ENCODE measurements at places on chromosomes 1 and 21.
A peak's percentile ranks its signal among the peaks of the same experiment; 100 is the strongest.

DNA sequence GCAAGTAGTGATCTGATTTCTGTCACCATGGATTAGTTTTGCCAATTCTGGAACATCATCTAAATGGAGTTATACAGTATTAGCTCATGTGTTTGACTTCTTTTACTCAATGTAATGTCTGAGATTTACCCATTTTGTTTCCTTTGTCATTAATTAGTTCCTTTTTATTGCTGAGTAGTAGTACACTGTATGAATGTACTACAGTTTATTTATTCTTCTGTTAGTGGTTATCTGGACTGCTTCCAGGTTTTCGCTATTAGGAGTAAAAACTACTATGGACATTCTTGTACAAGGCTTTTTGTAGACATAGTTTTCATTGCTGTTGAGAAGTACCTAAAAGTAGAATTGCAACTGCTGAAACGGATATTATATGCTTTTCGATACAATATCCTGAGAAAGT is 14.1 kb downstream of the SUCO start:
- no peaks in the 10 kb centered on the region for H3K36me3 ChIP-seq
- H3K27ac ChIP-seq: no peak overlapping the region
- no peaks in the 10 kb centered on the region for H3K27me3 ChIP-seq

- H3K36me3 ChIP-seq: no peaks in the 10 kb centered on the region
- no peaks in the 10 kb centered on the region for H3K4me1 ChIP-seq
Observed at GRCh38 chr1:240287722-240288121, 196.0 kb downstream of the FMN2 start.

- H3K27ac ChIP-seq: no peak overlapping the region
- no peaks in the 10 kb centered on the region for H3K36me3 ChIP-seq
Observed at GRCh38 chr21:23127973-23128372, 2129.8 kb downstream of the NCAM2 start.

DNA sequence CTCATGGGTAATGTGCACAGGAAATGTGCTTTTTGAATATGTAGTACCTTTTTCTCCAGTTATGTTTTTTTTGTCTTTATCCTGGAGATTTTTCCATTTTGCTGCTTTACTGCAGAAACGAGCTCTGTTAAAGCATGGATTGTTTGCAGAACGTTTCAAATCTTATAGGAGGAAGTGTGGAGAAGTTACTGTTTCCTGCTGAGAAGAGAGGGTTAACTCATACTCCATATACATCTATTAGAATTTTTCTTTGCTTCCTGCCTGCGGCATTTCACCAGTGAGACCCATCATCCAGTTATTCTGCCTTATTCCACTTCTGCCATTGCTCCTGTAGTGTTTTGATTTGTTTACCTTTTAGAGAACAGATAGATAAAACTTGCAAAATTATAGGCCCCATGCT is 2.0 kb downstream of the RPRD2 start:
- no peak overlapping the region for H3K27ac ChIP-seq
- H3K4me3 ChIP-seq: peak overlapping the region; percentile 92
- H3K4me1 ChIP-seq: no peaks in the 10 kb centered on the region
- peaks cover 8% of the 10 kb centered on the region for H3K36me3 ChIP-seq
- no peak for DNase-seq

- no peaks in the 10 kb centered on the region for H3K27me3 ChIP-seq
- no peak overlapping the region for H3K27ac ChIP-seq
- no peaks in the 10 kb centered on the region for H3K36me3 ChIP-seq
- no peak for DNase-seq
- H3K4me1 ChIP-seq: no peaks in the 10 kb centered on the region
Observed at GRCh38 chr1:85172684-85173337, 28.0 kb downstream of the SYDE2 start.

DNA sequence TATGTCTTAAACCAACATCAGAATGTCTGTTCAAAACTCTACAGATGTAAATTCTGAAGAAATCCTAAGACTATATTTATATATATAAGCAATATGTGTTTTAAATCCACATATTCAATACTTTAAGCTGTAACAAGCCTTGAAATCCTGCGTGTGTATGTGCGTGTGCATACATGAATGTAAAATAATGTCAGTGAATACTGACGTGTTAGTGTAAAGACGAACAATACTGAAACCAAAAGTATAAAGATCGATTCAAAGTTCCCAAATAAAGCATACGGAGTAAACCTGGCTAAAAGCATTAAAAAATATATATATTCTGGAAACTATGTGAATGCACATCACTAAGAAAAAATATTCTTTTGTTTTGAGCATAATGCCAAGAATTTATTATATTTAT is 668.6 kb upstream of the NCAM2 start:
- no peaks in the 10 kb centered on the region for H3K27me3 ChIP-seq
- H3K4me3 ChIP-seq: no peak overlapping the region
- no peaks in the 10 kb centered on the region for H3K4me1 ChIP-seq
- H3K36me3 ChIP-seq: peaks cover 15% of the 10 kb centered on the region

DNA sequence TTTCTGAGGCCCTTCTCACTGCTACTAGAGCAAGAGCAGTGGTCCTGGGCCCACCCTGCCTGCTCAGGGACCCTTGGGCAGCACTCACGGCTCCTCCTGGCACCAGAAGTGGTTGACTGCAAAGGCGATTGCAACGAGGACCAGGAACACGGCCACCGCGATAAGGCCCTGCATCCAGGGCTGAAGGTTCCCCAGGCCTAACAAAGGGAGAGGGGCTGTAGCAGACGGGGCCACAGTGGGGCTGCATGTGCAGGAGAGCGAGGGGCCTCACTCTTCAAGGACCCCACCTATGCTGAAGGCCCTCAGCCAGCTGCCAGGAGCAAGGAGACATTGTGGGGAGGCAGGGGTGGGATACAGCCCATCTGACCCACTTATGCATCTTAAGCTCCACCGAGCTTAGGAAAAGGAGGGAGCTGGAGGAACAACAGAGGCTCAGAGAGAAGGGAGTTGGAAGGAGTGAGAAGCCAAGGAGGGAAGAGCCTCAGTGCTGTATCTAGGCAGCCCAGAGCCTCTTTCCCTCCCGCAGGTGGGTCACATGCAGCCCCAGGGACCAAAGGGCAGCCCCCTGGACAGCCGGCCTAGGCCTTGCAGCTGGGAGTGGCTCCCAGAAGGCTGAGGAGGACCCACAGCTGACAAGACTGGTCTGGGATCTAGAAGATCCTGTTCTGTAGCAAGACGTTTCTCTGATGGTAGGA is 2.5 kb downstream of the PDZK1IP1 start:
- no peak overlapping the region for H3K27ac ChIP-seq
- peaks cover 5% of the 10 kb centered on the region for H3K4me1 ChIP-seq
- H3K36me3 ChIP-seq: no peaks in the 10 kb centered on the region
- no peak overlapping the region for H3K4me3 ChIP-seq
- no peak for DNase-seq

DNA sequence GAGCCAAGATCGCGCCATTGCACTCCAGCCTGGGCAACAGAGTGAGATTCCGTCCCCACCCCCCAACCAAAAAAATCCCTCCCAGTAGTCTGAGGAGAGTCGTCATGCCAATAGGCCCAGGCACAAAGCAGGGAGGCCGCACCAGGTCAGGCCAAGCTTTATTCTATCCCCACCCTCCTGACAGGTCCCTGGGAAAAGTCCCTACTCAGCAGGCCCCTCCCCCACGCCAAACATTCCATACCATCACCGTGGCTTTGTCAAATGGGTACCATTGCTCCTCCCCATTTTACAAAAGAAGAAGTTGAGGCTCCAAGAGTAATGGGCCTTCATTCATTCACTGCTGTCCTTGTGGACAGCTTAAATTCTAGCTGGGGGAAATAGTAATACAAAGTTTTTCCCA is 5.3 kb downstream of the GPR3 start:
- DNase-seq: no peak
- no peak overlapping the region for H3K27ac ChIP-seq
- H3K4me1 ChIP-seq: no peaks in the 10 kb centered on the region
- 0 out of 2 replicates have a peak, but pooled peaks cover 4% of the 10 kb centered on the region for H3K36me3 ChIP-seq

DNA sequence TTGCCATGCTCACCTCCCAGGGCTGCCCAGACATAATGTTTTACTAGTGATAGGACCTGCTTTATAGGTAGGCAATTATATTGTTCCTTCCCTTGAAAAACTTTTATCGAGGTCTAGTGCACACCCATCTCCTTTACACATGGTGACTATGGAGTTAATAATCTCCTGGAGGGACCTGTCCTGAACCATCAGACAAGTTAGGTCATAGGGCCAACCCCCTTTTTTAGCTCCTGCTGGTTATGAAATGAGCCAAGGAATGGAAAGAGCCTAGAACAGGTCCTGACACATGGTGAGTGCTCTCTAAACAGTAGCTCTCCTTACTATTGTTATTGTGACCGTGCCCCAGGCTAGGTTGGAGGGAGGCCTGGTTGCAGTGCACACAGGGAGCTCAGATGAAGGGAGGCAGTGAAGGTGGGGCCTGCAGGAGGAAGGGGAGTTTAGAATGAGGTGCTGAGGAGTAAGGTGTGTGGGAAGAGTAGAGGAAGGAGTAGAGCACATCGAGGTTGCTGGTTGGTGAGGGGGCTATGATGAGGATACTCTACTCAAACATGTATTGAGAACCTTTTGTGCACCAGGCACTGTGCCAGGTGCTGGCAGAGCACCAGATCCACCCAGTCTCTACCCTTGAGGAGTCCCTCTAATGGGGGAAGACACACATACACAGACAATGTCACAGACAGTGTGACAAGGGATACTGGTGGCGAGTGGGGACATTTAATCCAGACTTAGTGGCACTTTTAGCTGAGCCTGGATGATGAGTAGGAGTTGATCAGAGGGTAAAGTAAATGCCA is 14.1 kb upstream of the LMNA start:
- peaks cover 10% of the 10 kb centered on the region for H3K4me1 ChIP-seq
- peaks cover 5% of the 10 kb centered on the region for H3K36me3 ChIP-seq
- H3K27ac ChIP-seq: no peak overlapping the region
- no peak for DNase-seq
- H3K27me3 ChIP-seq: no peaks in the 10 kb centered on the region
- peak overlapping the region; percentile 25 for H3K4me3 ChIP-seq

GRCh38 chr1:159804924-159805323 is 2.8 kb downstream of the FCRL6 start:
- DNase-seq: no peak
- no peaks in the 10 kb centered on the region for H3K36me3 ChIP-seq
- no peak overlapping the region for H3K4me3 ChIP-seq
- H3K27ac ChIP-seq: no peak overlapping the region
- no peaks in the 10 kb centered on the region for H3K27me3 ChIP-seq

GRCh38 chr21:16073586-16073985 is 343.8 kb downstream of the USP25 start:
- no peak overlapping the region for H3K4me3 ChIP-seq
- DNase-seq: no peak
- no peaks in the 10 kb centered on the region for H3K4me1 ChIP-seq
- no peaks in the 10 kb centered on the region for H3K27me3 ChIP-seq
- H3K36me3 ChIP-seq: no peaks in the 10 kb centered on the region

GRCh38 chr1:232969799-232970198 is 19.4 kb downstream of the NTPCR start:
- no peaks in the 10 kb centered on the region for H3K4me1 ChIP-seq
- no peak overlapping the region for H3K27ac ChIP-seq
- no peak overlapping the region for H3K4me3 ChIP-seq
- no peak for DNase-seq
- no peaks in the 10 kb centered on the region for H3K27me3 ChIP-seq

GRCh38 chr1:245241526-245242130 is 86.8 kb downstream of the KIF26B start:
- H3K27ac ChIP-seq: no peak overlapping the region
- no peaks in the 10 kb centered on the region for H3K4me1 ChIP-seq
- no peak overlapping the region for H3K4me3 ChIP-seq
- H3K27me3 ChIP-seq: no peaks in the 10 kb centered on the region
- H3K36me3 ChIP-seq: no peaks in the 10 kb centered on the region

DNA sequence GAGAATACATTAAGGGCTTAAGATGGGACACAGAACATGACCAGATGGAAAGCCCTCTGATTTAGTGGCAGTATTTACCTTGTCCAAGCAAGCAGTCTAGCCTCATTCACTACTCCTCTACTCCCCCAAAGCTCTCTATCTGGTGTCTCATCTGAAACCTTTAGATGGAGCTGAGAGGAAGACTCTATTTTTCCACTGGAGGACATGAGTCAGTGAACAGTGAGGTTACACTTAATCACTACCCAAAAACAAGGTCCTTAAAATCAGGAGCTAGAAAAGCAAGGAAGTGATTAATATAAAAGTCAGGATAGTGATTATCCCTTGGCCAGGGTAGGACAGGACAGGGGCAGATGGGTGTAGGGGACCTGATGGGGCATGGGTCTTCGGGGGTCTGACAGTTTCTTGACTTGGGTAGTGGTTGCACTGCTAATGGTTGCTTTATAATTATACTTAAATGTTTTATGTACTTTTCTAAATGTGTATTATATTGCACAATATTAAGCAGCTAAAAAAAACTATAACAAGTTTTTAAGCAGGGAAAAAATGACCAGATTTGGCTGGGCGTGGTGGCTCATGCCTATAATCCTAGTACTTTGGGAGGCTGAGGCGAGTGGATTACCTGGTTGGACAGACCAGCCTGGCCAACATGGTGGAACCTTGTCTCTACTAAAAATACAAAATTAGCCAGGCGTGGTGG is 3.0 kb downstream of the PTPN22 start:
- no peak overlapping the region for H3K4me3 ChIP-seq
- H3K36me3 ChIP-seq: no peaks in the 10 kb centered on the region
- no peaks in the 10 kb centered on the region for H3K4me1 ChIP-seq
- no peaks in the 10 kb centered on the region for H3K27me3 ChIP-seq
- DNase-seq: no peak
- H3K27ac ChIP-seq: no peak overlapping the region

- H3K36me3 ChIP-seq: peaks cover 33% of the 10 kb centered on the region
- H3K27ac ChIP-seq: no peak overlapping the region
- DNase-seq: no peak
- H3K27me3 ChIP-seq: no peaks in the 10 kb centered on the region
- no peak overlapping the region for H3K4me3 ChIP-seq
Observed at GRCh38 chr21:35537604-35538003, 488.5 kb upstream of the RUNX1 start.

- no peak overlapping the region for H3K27ac ChIP-seq
- DNase-seq: no peak
- H3K27me3 ChIP-seq: no peaks in the 10 kb centered on the region
- H3K4me3 ChIP-seq: no peak overlapping the region
- H3K4me1 ChIP-seq: peaks cover 4% of the 10 kb centered on the region
- H3K36me3 ChIP-seq: no peaks in the 10 kb centered on the region
Observed at GRCh38 chr1:81554108-81554507, 246.6 kb upstream of the ADGRL2 start.

DNA sequence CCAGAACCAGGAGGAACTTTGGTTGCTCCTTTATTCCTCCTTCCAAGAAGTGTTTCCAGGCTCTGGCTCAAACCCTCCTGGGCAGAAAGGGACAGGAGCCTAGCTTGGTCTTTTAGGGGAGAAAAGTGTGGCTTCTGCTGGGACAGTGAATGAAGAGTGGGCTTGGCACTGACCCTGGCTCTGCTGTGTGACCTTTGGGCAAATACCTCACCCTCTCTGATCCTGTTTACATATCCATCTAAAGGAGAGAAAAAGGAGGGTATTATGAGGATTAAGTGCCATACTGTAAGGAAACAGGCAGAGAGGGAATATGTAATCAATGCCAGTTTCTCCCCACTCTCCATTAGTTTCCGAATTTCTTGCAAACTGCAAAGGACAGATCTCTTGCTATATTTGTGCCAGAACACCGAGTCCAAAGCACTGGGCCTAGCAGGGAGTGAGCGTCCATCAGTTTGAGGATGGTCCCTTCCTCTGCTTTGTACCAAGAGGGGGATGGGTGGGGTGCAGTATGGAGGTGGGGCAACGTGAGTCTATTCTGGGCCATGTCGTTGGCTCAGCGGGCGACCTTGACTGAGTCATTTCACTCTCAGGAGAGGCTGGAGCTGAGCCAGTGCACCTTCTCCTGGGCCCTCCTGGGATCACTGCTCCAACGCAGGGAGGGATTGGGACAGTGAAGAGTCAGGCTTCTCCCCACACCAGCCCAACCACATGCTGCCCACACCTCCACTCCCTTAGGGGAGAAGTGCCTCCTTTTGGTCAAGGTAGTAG is 38.4 kb downstream of the IGSF21 start:
- 0 out of 2 replicates have a peak, but pooled peaks cover 4% of the 10 kb centered on the region for H3K4me1 ChIP-seq
- no peaks in the 10 kb centered on the region for H3K27me3 ChIP-seq
- H3K27ac ChIP-seq: no peak overlapping the region
- DNase-seq: no peak
- no peak overlapping the region for H3K4me3 ChIP-seq
- H3K36me3 ChIP-seq: no peaks in the 10 kb centered on the region

All from H9 (cell line).